Germinal center (tissue), 1 donor: ENCODE measurements at places on chromosomes 5 and 9.

GRCh38 chr5:151608522-151608921 lies 17.4 kb upstream of the FAT2 start:
- DNase-seq, result no peak

DNA sequence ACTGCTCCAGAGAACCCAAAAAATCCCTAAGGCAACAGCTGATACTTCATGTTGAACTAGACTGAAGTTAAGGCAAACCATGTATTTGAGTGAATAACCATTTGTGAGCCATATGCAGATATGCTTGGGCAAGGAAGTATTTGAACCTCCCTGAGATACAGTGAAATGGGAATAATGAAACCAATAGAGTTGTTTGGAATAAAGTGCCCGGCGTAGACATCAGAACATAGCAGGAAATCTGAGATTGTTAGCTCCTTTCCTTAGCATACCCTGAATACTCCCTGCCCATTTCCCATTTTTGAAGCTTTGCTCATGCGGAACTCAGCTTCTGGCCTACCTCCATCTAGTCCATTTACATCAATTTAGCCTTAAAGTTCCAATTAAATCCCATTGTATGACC lies 611.9 kb downstream of the EFNA5 start:
- no peak for DNase-seq

- no peak for DNase-seq
Observed at GRCh38 chr5:40682154-40683017, 2.7 kb downstream of the PTGER4 start.

DNA sequence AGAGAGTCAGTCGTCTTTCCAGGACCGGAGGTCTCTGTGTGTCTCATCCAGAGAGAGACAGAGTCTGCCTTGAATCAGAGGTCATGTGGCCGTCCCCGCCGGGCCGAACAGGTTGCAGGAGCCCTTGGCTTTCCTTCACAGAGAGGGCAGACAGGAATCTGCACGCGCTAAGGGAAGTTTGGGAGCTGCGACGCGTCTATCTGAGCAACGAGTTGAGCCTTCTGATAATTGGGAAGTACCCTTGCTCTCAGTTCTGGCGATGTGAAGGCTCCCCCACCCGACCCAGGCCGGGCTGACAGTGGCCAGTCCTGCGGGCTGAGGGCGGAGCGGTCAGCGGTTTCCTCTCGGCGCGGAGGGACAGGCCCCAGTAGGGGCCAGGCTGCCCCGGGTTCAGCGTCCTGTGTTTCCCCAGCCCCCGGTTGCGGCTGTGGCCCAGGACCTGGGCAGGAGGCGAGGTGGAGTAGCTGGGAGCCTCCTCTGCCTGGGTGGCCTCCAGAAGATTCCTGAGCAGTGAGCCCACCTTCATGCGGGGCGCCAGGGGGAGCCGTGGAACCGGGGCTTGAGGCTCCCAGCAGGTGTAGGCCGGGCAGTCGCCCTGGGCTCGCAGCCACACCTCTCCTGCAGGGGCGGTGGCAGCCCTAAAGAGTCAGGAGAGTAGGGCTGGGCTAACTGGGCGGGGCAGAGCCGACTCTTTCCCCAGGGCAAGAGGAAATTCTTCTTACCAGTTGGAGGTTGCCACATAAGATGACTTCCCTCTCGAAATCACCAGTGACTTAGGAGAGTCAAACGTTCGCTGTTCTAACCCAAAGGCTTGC lies 13.9 kb downstream of the NR2F1 start:
- no peak for DNase-seq

DNA sequence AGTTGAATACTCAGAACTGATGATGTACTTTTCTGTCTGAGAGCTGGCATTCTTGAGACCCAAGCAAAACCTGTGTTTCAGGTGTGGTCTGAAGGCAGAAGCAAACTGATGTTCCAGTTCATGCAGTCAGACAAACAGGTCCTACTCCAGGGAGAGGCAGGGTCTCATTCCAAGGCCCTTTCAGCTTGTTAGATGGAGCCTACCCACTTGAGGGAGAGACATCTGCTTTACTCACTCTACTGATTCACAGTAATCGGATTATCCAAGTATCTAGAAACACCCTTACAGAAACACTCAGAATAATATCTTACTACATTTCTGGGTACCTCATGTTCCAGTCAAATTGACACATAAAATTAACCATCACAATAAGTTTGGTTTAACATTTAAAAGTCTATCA lies 207.8 kb downstream of the KDM4C start:
- DNase-seq, result no peak

DNA sequence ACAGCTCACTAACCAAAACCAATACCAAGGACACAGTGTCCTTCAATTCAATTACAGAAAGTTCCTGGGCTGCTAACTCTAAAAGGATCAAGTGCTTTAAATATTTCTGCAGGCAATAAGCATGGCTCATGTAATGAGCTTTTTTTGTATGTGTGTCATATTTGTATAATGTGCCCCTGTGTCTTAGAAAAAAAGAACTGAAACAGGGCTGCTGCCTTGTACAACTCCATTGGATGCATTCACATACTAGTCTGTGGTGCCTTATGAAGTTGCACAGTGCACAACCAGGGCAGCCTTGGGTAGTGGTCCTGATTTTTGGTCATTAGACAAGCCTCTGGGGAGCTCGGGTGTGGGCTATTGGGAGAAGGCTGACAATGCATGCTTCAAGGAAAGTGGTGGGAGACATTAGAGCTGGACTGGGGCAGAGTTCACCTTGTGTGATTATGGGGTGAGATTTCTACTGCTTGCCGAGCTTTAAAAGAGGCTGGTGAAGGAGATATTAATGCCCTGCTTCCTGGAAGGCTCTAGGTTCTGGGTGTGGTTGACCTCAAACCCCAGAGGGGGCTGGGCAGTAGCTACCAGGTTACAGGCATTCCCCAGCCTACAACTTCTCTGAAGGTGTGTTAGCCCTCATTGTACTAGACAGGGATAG lies 3.6 kb upstream of the CPEB4 start:
- DNase-seq, result no peak

- DNase-seq, result peak; percentile 58
Observed at GRCh38 chr5:80672140-80672736, 17.5 kb upstream of the DHFR start.

DNA sequence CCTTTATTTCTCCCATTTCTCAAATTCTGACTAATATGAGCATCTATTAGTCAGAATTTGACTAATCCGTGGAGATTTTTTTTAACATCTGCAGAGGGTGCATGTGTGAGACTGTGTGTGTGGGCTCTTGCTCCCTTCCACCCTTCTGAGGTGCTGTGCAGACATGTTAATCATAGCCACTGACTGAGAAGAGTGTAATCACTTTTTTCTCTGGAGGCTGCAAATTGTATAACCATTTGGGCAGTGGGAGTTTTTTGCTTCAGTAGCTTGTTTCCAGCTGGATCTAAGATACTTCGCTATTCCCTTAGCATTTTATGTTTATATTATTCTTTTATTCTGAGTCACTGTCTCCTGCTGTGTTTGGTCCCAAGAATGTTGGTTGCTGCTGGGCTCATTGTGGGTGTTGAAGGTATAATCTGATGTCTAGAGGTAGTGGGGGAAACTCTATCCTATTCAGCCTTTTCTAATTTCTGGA lies 66.2 kb downstream of the ARHGEF28 start:
- DNase-seq, result no peak

DNA sequence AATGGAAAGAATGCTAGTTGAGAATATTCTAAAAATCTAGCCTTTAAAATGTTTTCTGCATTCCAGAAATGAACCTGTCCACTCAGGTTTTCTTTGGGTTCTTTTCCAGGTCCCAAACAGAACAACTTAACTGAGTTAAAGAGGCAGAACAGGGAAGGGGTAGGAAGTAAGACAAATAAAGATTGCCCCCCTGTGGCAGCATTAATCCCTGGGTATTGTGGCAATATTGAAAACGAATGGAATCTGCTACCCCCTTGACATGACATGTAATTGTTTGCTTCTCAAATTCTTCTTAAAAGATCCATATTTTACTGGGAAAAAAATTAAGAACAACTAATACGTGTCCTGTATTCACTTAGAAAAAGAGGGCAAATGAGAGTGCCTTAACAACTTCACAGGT lies 9.3 kb upstream of the RBM22 start:
- DNase-seq, result no peak

- no peak for DNase-seq
Observed at GRCh38 chr5:122586351-122586750, 188.5 kb upstream of the SNX2 start.

DNA sequence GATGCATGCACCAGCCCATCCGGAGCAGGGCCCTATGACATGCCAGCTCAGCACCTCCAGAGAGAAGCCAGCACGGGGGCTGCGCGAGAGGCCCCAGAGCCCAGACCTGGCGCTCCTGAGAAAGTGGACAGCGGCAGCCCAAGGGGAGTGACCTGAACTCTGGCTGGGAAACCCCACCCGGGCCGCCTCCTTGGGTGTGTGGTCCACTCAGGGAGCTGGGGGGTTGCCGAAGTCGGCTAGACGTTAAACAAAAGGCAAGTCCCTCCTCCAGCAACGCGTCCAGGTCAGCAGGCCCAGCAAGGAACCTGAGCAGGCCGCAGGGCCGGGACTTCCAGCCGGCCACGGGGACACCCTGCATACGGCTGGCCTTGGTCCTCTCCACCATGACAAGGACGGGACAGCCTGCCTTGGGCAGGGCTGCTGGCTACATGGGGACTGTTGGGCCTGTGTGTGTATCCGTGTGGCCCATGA lies 35.7 kb downstream of the NACC2 start:
- DNase-seq, result no peak

- DNase-seq, result no peak
Observed at GRCh38 chr9:112501287-112501686, 14.7 kb downstream of the KIAA1958 start.

DNA sequence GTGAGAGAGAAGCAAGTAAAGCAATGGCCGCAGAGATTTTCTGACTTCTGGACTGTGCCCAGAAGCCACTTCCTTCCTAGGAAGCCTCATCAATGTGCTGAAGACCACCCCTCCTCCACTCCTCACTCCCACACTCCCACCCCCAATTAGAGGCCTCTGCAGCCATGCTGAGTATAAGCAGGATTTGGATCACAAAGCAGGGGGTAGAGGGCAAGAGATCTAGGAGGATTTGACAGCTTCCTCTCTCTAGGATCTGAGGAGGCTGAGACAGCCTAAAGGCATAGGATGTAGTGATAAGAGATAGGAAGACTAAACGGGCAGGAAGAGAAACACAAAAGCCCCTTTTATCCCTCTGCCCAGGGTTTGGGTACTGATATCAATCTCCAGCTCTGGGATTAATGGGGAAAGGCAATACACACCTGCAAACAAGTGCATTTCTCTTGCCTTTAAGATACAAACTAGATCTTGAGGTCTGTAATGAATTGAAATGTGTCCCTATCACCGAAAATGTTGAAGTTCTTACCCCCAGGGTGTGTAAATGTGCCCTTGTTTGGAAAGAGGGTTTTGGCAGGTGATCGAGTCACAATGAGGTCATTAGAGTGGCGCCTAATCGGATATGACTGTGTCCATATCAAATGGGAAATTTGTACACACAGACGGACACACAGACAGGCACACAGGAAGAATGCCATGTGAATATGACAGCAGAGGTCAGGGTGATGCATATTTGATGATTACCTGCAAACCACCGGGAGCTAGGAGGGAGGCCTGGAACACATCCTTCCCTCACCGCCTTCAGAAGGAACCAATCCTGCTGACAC lies 28.5 kb downstream of the KCNV2 start:
- DNase-seq, result no peak
